ENCODE measurements at places on chromosomes 2 and 18.

DNA sequence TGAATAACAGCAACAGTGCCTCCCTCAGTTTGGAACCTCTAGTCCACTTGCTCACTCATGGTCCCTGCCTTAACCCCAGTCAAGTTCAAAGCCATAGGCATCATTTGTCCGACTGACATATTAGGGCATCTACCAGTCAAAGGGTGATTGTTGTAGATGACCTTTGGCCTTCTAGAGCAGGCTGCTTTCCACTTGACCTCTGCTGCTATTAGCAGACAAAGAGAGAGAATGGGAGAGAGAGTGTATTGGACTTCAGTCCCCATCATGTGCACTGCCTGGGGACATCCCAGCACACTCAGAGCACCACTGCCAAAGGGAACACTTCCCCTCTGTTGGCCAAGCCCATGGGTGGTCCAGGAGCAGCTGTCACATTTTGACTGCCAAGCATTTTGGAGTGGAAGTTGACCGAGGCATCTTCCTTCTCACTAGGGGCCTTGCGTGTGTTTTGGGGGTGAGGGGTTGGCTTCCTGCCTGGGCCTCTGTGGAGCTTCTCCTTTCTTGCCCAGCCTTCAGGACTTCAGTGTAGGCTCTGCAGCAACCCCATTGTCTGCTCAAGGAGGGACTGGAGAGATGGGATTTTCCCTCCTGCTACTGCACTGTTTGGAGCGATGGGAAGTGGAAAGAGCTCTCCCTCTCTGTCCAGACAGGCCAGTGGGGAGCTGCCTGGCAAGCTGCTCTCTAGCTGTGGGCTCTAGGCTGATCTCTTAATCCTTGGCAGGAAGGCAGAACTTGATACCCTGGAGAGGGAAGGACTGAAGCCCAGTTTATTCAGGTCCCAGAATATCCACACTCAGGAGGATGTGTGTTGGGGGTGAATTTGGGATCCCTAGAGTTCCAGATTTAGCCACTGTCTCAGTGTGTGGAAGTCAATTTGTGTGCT is 68.1 kb downstream of the TMEM247 start:
- no peak for DNase-seq

DNA sequence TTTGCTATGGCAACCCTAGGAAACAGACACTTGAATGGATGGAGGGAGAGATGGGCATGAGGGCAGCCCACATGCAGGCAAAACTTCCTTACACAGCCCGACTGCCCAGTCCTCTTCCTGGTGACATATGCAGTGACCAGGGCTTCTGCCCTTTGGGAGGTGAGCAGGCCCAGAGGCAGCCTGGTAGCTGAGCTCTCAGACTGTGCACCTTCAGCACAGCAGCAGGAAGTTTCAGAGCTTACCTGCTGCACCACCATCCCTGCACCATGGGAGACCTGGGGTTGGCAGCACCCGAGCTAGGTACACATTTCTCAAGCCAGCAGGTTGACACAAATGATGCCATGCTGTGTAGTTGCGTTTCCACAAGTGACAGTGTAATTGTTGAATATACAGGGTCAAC is 97.6 kb upstream of the LMAN1 start:
- DNase-seq: no peak

GRCh38 chr2:157839162-157839801 is 36.8 kb downstream of the ACVR1 start:
- no peak for DNase-seq

GRCh38 chr2:20350041-20350712 is 467 bp downstream of the PUM2 start:
- peak; percentile 81 for DNase-seq

DNA sequence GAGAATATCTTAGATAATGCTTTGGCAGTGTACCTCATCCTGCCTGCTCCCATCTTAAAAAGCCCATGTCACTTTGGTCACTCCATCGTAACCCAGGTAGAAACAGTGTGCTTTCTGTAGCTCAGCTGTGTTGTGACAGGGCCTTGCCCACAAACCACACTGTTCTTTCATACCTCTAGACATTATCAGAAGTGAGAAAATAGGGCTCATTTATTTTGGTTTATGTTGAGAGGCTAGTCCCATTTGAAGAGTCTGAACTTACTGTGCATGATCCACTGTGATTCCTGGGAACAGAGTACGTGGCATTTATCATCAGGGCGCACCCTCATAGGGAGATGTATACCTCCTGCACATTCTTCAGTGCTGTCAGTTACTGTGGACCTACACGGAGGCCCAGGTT is 69.7 kb downstream of the FEZ2 start:
- no peak for DNase-seq

DNA sequence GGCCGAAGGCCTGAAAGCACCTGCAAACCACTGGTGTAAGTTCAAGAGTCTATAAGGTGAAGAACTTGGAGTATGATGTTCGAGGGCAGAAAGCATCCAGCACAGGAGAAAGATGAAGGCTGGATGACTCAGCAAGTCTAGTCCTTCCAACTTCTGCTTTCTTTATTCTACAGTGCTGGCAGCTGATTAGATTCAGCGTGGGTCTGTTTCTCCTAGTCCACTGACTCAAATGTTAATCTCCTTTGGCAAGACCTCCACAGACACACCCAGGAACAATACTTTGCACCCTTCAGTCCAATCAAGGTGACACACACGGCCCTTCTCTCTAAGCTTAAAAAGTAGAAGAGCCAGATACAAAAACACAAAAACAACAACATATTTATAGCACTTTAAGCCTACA is 43.4 kb downstream of the NMS start:
- no peak for DNase-seq
